ENCODE measurements at places on chromosomes 6 and 20.

DNA sequence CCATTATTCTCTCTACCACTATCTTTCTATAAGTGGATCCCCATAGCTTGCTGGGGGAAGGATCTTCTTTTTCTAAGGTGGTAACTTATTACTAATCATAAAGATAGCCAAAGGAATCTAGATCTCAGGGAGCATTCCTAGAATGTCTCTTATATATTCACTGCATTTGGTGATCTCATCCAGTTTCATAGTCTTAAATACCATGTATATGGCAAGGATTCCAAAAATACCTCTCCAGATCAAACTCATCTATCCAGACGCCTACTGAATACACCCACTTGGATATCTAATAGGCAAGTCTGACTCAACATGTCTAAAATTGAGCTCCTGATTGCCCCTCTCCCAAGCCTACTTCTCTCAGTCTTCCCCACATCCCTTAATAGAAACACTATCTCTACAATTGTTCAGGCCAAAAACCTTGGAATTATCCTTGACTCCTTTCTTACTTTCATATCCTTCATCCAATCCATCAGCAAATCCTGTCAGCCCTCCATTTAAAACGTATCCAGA is 264.4 kb downstream of the HACE1 start:
- DNase-seq = no peak

DNA sequence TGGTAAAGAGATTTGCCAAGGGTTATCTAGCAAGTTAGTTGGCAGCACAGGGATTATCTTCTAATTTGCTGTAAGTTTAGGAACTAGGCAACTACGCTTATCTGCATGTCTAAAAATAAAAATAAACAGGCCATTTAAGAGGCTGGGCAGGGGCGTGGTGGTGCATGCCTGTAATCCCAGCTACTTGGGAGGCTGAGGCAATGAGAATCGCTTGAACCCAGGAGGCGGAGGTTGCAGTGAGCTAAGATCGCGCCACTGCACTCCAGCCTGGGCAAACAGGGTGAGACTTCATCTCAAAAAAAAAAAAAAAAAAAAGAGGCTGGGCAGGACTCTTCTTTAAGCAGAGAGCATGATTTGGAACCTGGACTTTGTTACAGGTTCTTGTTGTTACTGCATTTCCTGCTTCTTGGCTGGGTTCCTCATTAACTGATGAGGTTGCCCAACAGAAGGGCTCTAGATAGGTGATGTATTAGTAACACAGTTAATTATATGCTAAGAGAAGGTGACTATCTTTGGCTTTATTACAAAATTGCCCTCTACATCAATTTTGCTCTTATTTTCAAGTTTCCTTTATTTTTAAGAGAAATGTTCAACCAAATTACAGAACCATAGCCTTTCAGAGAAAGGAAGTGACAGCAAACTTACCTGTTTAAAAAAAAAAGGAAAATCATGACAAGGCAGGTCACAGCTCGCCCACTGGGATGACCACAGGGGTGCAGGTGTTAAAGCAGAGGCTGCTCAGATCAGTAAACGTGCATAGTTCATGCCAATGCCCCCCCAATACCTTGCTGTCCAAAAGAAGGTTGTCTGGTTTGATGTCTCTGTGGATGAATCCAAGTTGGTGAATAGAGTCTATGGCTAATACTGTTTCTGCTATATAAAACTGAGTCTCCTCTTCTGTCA is 32.5 kb downstream of the STK38 start:
- DNase-seq = no peak

DNA sequence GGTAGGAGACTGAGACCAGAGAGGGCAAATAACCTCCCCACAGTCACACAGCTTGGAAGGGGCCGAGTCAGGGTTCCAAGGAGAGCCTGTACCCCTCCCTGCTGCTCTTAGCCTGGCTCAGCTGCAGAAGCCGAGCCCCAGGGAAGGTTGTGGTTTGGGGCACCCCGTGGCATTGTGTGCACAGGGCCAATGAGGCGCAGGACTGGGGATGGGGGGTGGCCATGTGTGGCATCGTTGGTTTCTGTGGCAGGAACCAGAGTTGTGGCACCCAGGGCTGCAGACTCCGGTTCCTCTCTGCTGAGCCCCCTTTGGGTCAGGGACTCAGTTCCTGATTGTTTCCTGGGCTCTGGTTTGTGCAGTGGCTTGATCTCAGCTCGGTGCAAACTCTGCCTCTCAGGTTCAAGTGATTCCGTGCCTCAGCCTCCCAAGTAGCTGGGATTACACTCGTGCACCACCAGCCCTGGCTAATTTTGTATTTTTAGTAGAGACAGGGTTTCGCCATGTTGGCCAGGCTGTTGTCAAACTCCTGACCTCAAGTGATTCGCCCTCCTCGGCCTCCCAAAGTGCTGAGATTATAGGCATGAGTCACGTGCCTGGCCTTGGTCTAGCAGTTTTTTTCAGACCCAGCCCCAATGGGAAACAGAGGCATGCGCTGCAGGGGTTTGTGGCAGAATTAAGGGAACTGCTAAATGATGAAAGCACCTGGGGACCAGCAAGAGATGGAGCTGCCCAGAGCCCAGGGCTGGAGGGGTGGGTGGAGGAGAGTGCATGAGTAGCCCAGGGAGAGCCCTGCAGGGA is 221.0 kb upstream of the SULF2 start:
- no peak for DNase-seq

- no peak for DNase-seq
Observed at GRCh38 chr6:3403238-3404173, 53.3 kb downstream of the SLC22A23 start.

GRCh38 chr6:113271437-113271836 is 585.7 kb upstream of the MARCKS start:
- no peak for DNase-seq

DNA sequence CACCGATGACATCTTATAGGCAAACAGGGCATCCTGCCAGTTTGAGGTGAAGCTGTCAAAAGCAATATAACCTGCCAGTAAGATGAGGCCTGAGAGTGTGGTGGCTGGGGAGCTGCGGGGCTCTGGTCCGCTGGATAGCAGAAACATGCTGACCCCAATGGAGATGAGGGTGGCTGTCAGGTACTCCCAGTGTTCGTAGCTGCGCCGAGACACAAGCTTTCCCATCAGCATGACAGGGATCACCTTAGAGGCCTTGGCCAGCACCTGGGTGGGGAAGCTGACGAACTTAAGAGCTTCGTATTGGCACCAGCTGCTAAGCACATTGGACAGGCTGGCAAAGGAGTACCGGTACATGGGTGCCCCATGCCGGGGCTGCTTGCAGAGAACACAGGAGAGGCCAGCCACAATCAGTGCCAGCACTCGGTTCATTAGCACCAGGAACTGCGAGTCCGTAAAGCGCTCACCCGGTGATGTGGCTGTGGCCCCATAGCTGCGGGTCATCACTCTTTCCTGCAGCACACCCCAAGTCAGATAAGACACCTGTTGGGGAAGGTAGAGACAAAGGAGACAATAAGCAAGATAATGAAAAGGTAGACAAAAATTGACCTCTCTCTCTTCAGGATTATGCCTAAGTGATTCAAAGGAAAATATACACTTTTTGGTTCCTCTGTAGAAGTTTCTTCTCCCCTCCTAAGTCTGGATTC is 2.1 kb downstream of the SLC35B2 start:
- peak; percentile 47 for DNase-seq

- DNase-seq = no peak
Observed at GRCh38 chr6:82863781-82864180, 201.9 kb downstream of the UBE3D start.
